GM04503 (cell line): ENCODE measurements at places on chromosomes 11 and 22.

GRCh38 chr11:9315078-9315688 is 790 bp upstream of the TMEM41B start:
- DNase-seq: no peak

- no peak for DNase-seq
These were observed 162.0 kb downstream of the DSCAML1 start for GRCh38 chr11:117634756-117635603.

- no peak for DNase-seq
These were observed 197.1 kb downstream of the GRIK4 start for GRCh38 chr11:120708511-120709183.

GRCh38 chr22:27791159-27791858 is 10.2 kb downstream of the MN1 start:
- no peak for DNase-seq

DNA sequence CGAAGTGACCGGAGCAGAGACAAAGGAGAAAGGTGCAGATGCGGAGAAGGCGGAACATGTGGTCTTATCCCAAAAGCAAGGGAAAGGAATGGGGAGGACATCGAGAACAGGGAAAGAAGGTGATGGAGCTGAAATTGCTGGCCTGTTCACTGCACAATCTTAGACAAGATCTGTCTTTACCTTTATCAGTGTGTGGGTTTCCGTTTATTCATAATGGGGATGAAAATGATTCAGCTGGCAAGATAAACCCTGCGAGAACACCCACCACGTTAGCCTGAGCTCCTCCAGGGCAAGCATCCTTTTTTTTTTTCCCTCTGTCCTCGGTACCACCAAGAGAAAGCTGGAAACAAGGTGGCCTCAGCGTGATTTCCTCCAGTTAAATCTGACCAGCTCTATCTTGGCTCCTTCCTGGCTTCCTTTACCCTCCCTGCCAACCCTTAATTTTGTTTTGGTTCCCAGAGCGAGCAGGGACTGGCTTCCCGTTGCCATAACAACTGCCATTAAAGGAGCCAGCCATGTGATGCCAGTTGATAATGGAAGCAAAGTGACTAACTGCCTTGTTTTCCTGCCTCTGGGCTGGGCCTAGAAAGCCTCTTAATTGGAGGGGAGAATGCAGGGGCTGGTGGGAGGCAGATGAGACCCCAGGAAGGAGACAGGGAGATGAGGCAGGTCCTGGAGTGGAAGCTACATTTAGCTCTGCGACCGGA is 4.2 kb downstream of the SGSM1 start:
- DNase-seq: no peak

- peak; percentile 53 for DNase-seq
These were observed 52.0 kb upstream of the THY1 start for GRCh38 chr11:119474682-119475596.

GRCh38 chr22:41933411-41934177 is 7.0 kb upstream of the TNFRSF13C start:
- DNase-seq: no peak

DNA sequence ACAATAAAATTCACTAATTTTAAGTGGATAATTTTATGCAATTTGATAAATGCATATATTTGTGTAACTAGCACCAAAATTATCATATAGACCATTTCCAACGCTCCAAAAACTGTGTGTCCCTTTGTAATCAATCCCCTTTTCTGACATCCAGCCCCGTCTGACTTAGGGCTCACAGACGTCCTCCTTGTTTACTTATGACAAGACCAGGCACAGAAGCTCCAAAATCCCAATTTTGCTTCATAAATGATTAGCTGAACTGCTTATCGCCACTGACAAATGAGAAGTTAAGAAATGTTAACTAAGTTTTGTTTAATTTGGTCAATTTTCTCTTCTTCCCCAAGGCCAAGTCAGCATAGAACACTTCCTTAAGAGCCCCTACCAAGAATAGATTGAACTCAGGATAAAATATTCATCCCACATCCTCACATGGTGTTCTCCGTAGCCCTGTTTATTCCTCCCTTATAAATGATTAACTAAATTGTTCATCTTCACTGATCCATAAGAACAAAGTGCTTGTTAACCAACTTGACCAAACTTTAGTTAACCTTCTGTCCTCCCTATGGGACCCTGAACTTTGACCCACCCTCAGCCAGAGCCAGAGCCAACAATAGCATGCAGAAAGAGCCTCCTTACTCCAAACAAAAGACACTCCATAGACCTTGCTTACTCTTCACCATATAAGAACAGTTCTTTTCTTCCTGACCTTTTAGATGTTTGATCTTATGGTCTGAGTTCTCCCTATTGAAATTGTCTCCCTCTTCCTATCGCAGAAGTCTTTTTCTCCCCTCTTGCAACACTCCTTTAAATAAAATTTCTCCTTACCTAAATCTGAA is 30.8 kb upstream of the GLYAT start:
- DNase-seq: no peak

GRCh38 chr11:79375818-79376550 is 64.8 kb downstream of the TENM4 start:
- no peak for DNase-seq

DNA sequence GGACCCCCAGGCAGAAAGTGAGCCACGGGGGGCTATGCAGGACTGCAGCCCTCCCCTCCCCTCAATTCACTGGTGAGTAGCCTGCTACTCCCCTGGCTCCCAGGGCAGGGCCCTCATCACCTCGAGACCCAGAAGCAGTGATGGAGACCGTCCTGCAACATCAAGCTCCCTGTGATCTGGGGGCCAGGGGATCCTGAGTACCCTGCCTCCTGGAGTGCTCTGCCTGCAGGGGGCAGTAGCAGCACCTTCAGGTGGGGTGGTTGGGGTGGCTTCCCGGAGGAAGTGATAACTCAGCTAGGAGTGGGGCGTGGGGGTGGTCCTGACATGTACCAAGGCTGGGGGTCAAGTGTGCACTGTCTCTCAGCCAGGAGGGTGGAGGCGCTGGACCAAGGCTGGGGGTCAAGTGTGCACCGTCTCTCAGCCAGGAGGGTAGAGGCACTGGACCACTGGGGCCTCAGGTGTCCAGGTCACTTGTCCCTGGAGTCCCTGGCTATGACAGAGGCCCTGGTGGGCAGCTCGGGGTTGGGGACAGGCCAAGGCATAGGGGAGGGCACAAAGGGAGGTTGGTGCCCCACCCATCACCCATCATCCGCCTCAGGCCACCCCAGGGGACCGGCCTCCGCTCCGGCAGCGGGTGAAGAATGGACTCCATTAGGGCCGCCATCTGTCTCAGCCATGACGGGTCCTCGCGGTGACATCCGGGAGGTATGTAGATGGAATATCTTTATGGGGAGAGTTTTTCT is 9.4 kb downstream of the RTN4R start:
- no peak for DNase-seq

DNA sequence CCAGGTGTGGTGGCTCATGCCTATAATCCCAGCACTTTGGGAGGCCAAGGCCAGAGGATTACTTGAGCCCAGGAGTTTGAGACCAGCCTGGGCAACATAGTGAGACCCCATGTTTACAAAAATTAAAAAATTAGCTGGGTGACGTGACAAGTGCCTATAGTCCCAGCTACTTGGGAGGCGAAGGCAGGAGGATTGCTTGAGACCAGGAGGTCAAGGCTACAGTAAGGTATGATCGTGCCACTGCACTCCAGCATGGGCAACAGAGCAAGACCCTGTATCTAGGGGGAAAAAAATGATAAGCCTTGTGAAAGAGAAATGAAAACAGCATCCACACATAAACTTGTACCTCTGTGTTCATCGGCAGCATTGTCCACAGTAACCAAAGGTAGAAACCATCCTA is 8.1 kb upstream of the CCND1 start:
- no peak for DNase-seq

DNA sequence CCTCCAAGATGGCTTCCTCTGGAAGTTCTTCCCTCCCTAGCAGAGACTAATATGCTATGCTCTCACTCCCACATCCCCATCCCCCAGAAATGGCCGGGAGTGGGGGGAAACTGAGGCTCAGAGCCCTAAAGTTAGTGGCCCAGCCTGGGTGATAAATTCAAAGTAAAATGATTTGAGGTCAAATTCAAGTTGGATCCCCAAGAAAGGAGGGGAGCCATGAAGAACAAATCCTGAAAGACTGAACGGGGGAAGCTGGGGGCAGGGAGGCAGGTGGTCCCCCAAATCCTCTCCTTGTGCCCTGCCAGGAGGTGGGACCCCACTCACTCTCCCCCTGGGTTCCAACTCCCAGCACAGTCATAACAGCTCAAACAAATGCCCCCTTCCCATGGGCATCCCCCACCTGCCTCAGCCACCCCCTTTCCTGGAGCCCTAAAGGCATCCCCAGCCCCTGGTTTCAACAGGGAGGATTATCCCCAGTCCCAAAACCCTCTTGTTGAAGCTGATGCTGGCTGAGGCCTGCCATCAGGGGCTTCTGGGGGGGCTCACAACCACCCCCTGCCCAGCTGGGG is 1.1 kb downstream of the CBX6 start:
- DNase-seq: no peak

GRCh38 chr11:112525270-112525669 is 264.6 kb upstream of the PLET1 start:
- no peak for DNase-seq

DNA sequence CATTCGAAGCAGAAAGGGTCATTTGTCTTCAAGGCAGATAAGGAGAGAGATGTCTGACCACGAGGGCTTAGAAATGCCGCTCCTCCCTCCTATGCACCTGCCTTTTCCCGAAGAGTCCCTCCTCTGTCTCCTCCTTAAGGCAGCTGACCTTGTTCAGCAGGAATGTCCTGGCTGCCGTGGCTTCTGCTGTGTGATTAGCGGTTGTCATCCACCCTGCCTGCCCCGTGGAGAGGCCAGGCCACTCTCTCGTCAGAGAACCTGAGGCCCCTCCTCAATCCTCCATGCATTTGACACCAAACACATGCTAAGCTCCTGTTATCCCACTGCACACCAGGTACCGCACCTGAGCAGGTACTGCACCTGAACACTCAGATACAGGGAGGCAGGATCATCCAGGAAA is 834.6 kb downstream of the TBC1D22A start:
- DNase-seq: no peak

- no peak for DNase-seq
These were observed 29.7 kb upstream of the PSMA1 start for GRCh38 chr11:14549891-14550290.

DNA sequence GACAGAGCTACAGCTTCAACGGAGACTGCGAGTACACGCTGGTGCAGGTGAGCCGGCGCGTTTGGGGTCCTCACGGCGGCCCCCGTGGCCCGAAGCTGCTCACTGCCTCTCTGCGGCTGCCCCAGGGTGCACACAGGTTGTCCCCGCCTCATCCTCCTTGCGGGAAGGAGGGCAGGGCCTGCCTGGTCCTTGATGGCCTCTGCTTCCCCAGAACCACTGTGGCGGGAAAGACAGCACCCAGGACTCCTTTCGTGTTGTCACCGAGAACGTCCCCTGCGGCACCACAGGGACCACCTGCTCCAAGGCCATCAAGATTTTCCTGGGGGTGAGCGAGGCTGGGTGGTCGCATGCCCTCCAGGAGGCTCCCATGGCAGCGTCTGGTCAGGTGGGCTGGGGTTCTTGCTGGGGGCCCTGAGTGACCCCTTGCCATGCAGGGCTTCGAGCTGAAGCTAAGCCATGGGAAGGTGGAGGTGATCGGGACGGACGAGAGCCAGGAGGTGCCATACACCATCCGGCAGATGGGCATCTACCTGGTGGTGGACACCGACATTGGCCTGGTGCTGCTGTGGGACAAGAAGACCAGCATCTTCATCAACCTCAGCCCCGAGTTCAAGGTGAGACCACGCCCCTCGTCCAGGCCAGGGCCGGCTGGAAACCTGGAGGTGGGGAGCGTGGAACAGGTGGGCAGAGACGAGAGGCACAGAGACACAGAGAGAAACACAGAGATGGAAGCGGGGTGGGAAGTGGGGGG is 19.4 kb downstream of the MUC5AC start:
- no peak for DNase-seq

- DNase-seq: no peak
These were observed 122.3 kb downstream of the GRIK4 start for GRCh38 chr11:120633616-120634393.

DNA sequence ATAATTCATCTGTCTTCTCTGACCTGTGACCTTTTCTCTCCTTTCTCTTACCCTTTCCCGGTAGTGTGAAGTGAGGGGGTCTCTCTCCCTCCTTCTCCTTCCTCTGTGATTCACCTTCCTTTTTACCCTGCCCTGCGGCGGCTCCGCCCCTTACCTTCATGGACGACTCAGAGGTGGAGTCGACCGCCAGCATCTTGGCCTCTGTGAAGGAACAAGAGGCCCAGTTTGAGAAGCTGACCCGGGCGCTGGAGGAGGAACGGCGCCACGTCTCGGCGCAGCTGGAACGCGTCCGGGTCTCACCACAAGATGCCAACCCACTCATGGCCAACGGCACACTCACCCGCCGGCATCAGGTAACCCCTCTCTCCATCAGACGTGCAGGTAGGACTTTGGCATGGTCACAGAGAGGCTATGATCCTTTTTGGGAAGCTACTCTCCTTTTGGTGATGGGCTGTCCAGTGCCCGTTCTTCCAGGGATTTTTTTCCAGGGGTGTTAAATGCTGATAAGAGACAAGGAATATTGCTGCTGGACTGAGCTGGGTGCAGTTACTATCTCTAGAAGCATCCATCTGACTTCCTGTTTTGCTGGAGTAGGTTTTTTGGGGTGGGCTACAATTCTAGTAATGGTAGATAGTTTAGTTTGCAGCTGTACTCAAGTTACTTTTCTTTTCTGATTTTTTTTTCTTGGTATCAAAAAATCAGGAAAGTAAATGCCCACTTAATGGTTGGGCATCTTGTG is 29.9 kb downstream of the CTNND1 start:
- no peak for DNase-seq
